Hypothalamus (tissue), 51 donors: ENCODE measurements at places on chromosomes 12 and 14.

DNA sequence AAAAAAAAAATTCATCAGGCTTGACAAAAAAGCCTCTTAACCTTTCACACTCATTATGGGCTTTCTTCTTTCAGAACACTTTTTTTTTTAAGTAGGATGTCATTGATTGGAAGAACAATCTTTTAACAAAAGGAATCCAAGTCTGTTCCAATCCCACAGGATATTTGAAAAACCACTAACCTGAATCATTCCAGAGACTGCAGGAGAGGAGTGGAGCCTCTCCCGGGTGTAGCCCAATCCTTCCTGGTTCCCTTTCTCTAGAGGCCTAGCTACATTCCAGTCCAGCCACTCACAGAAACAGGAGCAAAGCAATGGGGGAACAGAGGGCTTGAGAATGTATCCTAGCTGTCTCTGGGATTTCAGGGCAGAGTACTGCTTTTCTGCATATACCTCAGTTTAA, 4.3 kb downstream of the MFAP5 start:
- no peak for DNase-seq

DNA sequence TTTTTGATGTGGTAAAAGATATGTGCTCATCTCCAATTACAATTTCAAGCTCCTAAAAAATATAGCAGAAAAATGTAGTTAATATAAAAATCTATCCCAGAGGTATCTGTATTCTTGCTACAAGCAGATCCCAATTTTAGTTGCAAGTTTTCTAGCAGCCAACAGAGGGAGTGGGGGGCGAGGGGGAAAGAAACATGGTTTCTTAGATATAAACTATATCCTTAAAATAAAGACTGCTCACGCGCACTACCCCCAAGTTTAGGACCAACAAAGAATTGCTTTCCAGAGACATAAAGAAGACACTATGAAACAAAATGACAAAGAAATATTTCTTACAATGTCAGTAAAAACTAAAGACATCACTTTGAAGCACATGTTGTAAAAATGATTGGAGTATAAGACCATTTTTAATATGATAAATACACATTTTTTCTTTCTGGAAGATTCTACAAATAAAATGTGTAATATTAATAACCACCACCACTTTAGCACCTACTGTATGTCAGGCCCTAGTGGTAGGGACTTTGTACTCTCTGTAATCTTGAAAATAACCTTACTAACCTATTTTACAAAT, 5.4 kb downstream of the MAGOHB start:
- DNase-seq = no peak

DNA sequence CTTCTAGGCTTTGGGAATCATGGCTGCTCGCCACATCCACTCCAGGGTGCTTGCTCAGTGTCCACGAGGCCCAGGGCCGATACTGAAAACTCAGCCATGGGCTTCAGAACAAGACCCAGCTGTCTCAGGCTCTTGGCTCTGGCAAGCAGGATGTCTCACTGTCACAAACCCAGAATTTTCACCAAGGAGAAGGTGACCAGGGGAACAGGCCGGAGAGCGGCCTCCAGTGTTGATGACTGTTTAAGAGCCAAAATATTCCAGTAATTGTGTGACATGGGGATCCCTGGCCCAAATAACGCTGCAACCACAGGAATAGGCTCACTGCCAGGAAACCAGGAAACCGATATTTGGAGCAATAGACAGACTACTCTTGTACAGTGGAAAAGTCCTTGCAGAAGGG, 9.8 kb upstream of the SERPINA5 start:
- DNase-seq = no peak

GRCh38 chr14:22044193-22044592, 370.6 kb upstream of the OR4E1 start:
- DNase-seq = no peak

- no peak for DNase-seq
Measured at GRCh38 chr12:130098301-130099005, 63.8 kb upstream of the FZD10 start.

- DNase-seq = no peak
Measured at GRCh38 chr14:41051801-41052200, 554.9 kb upstream of the LRFN5 start.
